ENCODE measurements at places on chromosomes 4 and X. TPM values are rescaled to one million over a fixed set of nuclear protein-coding genes. Genes with fewer than 3 reads are reported as not detected.
A peak's percentile ranks its signal among the peaks of the same experiment; 100 is the strongest.

DNA sequence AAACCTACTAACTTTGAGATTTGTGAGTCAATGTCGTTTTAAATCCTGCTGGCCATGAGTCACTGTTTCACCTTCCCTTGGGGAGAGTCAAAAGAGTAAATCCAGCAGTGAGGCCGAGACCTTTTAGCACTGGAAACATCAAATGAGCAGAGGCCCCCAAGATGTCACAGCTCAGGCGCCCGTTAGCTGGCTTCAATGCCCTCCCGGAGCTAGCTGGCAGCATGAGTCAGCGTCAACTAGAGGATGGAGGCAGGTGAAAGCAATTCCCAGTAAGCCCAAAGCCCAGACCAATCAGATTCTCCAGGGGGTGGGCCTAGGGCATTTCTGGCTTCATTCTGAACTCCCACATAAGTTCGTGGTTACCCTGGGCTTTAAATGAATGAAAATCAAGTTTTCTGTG is 170.9 kb downstream of the CLCN4 start:
- DNase-seq = no peak
- no peaks in the 10 kb centered on the region for H3K36me3 ChIP-seq
- no peak overlapping the region for H3K4me3 ChIP-seq
- H3K4me1 ChIP-seq = no peaks in the 10 kb centered on the region

Gene PNMA3
- total RNA-seq = 4.3 TPM

GRCh38 chrX:11703855-11704254 is 38.1 kb upstream of the ARHGAP6 start:
- no peaks in the 10 kb centered on the region for H3K4me1 ChIP-seq
- H3K36me3 ChIP-seq = no peaks in the 10 kb centered on the region
- H3K27me3 ChIP-seq = no peaks in the 10 kb centered on the region
- no peak overlapping the region for H3K27ac ChIP-seq
- H3K4me3 ChIP-seq = no peak overlapping the region
- DNase-seq = no peak

DNA sequence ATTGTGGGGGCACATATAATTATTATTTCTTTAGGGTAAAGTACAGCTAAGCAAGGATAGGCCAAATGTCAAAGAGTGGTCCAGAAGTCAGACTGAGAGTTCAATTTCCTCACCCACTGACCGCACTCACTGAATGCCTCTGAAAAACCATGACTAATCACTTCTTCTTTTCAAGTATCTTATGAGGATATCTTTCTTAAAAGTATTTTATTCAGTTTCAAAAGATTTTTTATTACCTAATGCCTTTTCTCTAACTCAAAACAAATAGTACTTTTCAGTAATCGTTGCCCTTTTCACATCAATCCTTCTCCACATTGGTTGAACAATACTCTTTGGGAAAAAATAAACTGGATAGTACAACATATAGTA is 61.7 kb upstream of the CAMK2D start:
- peaks cover 20% of the 10 kb centered on the region for H3K4me1 ChIP-seq
- no peaks in the 10 kb centered on the region for H3K36me3 ChIP-seq
- no peak for DNase-seq

Gene TLL1
- total RNA-seq = 0.48 TPM

DNA sequence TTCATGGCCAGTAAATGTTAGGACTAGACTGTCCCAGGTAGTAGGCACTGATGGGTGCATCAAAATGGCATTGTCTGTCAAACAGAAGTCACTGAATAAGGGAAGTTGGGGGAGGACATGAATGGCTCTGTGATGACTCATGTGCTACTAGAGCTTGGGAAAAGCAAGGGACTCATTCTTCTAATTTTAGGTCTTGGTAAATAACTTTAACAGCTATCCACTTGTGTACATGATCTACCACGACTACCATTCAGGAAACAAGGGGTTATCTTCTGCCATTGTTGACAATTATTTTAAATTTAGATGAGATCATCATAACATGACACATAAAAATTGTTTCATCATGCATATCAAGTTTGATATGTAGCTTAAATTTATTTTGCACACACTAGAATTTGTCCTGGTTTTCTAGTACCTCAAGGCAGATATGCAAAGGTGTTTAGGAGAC is 6.3 kb downstream of the AREG start:
- H3K27me3 ChIP-seq = peaks cover 15% of the 10 kb centered on the region
- H3K4me1 ChIP-seq = peaks cover 4% of the 10 kb centered on the region
- H3K36me3 ChIP-seq = peaks cover 4% of the 10 kb centered on the region
- H3K4me3 ChIP-seq = peak overlapping the region; percentile 2

Gene IBSP
- total RNA-seq = not detected

DNA sequence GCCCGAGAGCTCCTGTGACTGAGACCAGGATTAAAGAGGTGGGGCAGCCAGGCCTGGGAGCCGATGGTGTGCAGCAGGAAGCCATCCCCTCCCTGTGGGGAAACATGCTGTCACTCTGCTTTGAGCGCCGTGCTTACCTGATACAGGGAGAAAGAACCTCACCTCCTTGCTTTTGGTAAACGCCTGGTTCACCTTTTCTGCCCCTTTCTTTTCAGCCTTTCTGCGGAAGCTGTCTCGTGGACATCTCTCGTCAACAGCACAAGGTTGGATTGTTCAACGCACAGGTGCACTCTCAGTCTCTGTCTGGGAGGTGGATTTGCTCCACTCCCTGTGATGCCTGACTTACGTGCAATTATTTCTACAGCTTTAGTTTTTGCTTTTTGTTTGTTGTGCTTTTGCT is 12.0 kb downstream of the ZFYVE28 start:
- DNase-seq = no peak
- H3K27ac ChIP-seq = no peak overlapping the region
- H3K4me1 ChIP-seq = peaks cover 10% of the 10 kb centered on the region
- H3K4me3 ChIP-seq = no peak overlapping the region

- DNase-seq = no peak
- H3K36me3 ChIP-seq = peaks cover 4% of the 10 kb centered on the region
- H3K4me1 ChIP-seq = peaks cover 24% of the 10 kb centered on the region
Measured at GRCh38 chr4:184534511-184535391, 60.4 kb upstream of the IRF2 start.

DNA sequence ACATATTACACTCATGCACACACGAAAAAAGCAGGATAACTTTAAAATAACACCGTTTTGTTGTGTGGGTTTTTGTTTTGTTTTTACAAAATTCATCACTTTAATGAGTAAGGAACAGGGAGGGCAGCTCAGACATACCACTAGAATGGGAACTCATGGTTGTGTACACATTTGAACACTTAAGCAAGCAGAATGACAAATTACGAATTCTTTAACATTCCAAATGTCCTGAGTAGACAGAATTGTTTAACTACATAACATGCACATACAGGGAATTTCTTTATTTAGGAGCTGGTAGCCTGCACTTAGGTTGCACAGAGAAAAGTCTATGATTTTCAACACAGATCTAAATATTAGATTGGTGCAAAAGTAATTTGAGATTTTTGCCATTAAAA is 96.4 kb downstream of the ATP8A1 start:
- DNase-seq = no peak
- no peak overlapping the region for H3K4me3 ChIP-seq
- no peaks in the 10 kb centered on the region for H3K4me1 ChIP-seq
- peaks cover 7% of the 10 kb centered on the region for H3K36me3 ChIP-seq
